ENCODE measurements at places on chromosomes 4 and X.

DNA sequence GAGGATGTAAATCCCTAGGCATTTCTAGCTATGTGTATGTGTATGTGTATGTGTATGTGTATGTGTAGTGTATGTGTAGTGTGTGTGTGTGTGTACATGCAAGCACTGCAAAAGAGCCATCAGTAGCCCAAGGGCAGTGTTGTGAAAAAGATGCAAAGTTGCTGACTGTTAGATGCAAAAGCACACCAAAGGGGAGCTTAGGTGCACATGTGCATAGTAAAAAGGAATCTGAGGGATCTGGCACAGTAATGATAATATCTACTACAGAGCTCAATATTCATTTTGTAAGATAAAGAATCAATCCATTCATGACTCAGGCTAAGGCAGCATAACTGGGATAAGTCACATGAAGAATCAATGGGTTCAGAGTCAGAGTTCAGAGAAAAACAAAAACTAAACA lies 80.2 kb downstream of the TMEM47 start:
- DNase-seq, result no peak

DNA sequence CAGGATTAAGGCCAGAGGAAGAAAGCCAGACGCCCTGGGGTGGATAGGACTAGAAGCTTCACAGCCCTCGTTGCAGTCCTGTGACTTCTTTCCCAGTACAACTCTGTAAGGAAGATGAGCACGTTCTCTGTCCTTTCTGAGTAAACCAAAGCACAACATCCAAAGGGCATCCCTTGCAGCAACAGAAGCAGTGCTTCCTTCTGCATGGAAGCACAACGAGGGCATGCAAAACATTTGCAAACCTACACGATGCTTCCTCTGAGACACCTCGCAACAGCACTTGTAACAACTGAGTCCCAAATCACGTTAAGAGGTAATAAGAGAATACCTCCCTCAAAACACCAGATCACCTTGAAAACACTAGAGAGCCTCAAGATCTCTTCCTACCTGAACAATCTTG lies 335.7 kb upstream of the RASGEF1B start:
- no peak for DNase-seq

DNA sequence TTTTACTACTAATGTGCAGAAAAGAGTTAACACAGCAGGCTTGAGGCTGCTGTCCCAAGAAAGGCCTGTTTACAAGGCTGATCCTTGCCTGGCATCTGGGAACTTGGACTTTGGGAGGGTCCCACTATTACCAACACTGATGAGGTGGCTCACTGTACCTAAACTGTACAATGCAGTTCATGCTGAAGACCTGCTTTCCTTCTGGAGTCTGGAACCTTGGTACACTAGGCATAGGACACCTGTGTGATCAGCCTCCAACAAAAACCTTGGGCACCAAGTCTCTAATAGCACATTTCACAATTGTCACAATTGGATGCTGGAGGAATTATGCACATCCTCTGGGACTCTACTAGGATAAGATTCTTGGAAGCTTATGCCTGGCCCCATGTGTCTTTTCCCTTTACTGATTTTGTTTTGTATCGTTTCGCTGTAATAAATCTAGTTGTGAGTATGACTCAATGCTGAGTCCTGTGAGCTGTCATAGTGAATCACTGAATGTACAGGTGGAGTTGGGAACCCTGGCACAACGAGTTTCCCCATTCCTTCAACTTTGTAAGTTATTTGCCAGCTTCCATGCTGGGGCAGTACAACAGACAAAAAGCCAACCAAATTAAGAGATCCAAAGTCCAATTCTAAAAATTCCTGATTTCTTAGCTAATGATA lies 45.9 kb downstream of the TEC start:
- DNase-seq, result no peak

- no peak for DNase-seq
These were observed 54.2 kb downstream of the QRFPR start for GRCh38 chr4:121326597-121326996.

GRCh38 chrX:37817579-37817978 lies 29.8 kb downstream of the DYNLT3 start:
- DNase-seq, result no peak

DNA sequence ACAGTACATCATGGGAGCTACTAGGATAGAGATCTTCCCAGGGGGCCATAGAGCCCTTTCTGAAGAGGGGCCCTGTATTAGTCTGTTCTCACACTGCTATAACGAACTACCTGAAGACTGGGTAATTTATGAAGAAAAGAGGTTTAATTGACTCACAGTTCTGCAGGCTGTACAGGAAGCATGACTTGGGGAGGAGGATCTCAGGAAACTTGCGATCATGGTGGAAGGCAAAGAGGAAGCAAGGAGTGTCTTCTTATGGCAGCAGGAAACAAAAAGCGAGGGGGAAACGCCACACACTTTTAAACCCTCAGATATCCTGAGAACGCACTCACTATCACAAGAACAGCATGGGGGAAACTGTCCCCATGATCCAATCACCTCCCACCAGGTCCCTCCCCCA lies 4.2 kb upstream of the SLC9A6 start:
- DNase-seq, result no peak

DNA sequence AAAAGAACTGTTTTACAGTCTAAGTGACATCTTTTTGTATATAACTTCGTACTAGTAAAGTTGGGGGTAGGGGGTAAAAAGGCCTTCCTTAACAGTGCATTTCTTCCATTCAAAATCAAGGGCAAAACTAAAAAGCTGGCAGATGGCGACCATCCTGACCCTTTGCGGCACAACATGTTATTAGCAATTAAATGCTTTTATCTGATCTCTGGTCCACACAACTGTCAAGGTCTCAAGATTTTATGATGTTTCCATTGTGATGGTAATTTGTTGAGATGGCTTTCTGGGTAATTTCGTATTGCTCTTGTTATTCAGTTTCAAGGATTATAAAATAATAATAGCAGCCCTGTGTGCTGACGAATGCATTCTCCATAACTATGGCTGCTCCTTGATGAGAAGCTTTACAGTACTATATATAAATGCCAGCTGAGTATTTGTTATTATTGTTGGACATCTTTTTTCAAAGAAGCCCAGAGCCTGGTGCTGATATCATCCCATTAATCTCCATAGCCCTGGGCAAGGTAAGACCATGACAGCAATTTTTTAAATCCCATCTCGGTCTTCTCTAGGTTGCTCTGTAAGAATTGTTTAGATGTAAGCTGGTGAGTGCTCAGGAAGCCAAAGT lies 89.5 kb downstream of the CBR4 start:
- DNase-seq, result no peak

GRCh38 chr4:123659730-123660129 lies 263.1 kb downstream of the SPRY1 start:
- DNase-seq, result no peak

GRCh38 chr4:94934864-94935263 lies 177.1 kb downstream of the BMPR1B start:
- no peak for DNase-seq

DNA sequence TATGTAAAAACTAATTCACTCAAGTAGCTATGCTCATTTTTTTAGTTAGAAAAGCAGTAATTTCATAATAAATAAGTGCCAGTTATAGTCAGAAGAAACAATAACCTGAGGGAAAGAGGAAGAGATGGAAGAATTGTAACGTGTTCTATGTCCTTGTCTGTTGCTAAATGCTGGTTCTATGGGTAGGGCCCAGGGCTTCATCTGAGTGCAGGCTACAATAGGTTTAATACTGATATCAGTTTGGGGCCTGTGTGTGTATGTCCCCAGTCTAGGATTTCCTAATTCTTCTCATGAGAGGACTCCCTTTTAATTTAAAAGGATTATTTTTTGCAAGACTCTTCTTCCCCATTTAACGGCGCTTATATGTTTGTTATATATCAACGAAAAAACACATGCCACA lies 3.3 kb upstream of the EREG start:
- no peak for DNase-seq

DNA sequence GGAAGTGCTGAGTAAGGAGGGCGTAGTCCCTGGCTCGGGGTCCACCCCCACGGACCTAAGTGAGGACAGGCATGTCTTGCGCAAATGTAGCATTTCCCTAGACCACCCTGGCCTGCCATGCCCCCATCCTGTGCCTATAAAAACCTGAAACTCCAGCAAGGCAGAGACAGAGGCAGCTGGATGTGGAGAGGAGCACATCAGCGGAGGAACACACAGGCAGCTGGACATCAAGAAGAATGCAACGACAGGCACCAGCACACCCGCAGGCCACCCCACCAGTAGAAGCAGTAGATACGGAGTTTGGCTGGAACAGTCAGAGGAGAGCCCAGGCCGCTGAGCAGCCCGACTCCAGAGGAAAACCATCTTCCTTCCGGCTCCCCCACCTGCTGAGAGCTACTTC lies 345.9 kb downstream of the FSTL5 start:
- no peak for DNase-seq

DNA sequence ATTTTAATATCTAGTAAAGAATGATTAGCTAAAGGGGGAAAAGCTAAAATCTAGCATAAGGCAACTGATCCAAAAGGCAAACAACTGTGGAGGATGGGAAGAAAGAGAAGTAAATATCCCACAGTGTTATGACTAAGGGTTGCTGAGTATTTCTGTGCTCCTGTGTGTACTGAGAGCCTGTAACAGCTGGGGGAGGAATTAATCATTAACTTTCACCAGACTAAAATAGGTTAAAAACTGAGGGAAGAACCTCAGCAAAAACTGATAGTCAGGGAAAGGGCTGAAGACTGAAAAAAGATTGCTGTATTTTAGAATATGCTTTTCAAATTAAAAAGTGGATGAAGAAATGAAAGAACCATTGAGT lies 365.9 kb downstream of the CXXC4 start:
- DNase-seq, result no peak

- no peak for DNase-seq
These were observed 112.8 kb downstream of the KDR start for GRCh38 chr4:55012363-55013230.

GRCh38 chrX:47164420-47164819 lies 19.4 kb downstream of the RBM10 start:
- DNase-seq, result no peak

GRCh38 chrX:14209034-14209433 lies 179.3 kb upstream of the GEMIN8 start:
- DNase-seq, result no peak

DNA sequence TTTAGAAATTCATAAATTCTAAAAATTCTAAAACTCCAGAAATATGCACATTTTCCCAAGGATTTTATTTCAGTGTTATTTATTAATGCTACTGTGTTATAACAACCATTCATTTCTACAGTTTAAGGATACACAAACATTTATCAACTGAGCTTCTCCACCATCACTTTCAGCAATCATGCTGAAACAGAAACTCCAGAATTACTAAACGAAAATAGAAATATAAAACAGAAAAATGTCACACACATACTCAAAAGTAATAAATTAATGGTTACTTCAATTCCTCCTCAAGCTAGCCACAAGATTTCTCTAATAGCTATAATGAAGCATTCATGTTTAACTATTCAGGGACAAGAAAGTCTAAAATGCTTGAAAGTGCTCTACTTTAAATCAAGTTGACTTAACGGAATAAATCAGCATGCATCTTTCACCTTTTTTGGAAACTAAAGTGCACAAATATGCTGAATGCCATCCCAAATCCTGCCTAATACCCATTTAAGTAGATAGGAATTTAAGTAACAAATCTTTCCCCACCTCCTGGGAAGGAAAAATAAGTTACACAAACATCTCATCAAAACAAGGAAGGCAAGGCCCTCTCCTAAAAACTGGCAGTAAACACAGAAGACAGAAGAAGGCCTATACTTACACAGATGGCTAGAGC lies 563 bp downstream of the FAM13A start:
- DNase-seq, result no peak

DNA sequence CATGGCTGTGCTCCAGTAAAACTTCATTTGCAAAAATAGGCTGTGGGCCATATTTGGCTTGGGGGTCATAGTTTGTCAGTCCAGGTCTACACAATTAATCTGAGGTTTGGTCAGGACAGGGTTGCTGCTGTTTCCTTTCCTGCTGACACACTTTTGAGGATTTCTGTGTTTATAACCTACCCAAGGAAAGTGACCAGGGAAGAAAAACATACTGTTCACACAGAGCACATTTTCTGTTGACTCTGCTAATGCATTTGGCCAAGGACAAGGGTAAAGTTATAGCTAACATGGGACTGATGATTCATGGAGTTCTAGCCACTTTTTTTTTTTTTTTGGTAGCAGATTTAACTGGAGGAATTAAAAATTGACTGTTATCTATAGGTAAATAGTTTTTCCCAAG lies 43.9 kb upstream of the GEMIN8 start:
- DNase-seq, result no peak

GRCh38 chrX:39857780-39858179 lies 240.0 kb downstream of the BCOR start:
- no peak for DNase-seq

DNA sequence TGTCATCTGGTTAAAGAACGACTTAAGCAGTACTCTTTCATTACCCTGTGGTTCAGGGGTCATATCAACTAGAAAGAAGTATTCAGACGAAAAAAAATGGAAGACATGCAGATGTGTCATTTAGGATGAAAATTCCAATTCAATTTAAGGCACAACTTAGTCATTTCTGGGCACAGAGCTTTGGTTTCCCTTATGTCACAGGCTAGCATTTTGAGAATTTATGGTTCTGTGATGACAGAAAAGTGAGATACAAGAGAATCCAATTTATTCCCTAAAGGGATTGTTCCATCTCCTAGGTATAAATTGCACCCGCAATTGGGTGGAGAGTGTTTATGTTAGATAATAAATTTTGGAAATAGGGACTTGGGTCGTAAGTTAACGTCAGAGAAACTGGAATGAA lies 306.6 kb downstream of the STK32B start:
- no peak for DNase-seq

DNA sequence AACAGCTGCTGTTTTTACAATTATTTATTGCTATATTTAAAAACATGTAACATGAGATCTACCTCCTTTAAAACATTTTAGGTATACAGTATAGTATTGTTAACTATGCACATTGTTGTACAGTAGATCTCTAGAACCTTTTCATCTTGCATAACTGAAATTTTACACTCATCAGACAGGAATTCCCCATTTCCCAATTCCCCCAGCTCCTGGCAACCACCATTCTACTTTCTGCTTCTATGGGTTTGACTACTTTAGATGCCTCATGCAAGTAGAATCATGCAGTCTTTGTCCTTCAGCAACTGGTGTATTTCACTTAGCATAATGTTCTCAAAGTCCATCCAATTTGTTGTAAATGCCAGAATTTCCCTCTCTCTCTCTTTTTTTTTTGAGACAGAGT lies 9.7 kb upstream of the LSM6 start:
- no peak for DNase-seq

GRCh38 chr4:152682143-152682941 lies 2.5 kb upstream of the TMEM154 start:
- no peak for DNase-seq

DNA sequence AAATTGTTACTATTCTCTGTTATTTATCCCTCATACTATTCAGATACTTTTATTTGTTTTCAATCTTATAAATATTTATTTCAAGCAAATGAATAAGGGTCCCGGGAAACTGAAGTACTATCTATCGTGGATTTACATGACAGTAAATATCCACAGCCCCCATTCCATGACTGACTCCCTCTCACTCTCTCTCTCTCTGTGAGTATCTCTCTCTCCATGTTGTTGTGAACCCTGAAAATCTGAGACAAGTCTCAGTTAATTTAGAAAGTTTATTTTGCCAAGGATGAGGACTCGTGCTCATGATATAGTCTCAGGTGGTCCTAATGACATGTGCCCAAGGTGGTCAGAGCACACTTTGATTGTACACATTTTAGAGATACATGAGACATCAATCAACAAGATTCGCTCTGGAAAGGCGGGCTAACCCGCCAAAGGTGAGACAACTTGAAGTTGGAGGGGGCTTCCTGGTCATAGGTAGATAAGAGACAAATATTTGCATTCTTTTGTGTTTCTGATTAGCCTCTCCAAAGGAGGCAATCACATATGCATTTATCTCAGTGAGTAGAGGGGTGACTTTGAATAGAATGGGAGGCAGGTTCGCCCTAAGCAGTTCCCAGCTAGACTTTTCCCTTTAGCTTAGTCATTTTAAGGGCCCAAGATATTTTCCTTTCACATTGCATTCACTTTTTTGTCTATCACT lies 986.4 kb downstream of the NLGN4X start:
- no peak for DNase-seq

All from activated CD4-positive, alpha-beta T cell treated with anti-CD3 and anti-CD28 coated beads for 24 hours (primary cell).